ENCODE measurements at places on chromosomes 11 and 22.

- DNase-seq: no peak
Observed at GRCh38 chr22:42066126-42066761, 4.4 kb downstream of the NAGA start.

DNA sequence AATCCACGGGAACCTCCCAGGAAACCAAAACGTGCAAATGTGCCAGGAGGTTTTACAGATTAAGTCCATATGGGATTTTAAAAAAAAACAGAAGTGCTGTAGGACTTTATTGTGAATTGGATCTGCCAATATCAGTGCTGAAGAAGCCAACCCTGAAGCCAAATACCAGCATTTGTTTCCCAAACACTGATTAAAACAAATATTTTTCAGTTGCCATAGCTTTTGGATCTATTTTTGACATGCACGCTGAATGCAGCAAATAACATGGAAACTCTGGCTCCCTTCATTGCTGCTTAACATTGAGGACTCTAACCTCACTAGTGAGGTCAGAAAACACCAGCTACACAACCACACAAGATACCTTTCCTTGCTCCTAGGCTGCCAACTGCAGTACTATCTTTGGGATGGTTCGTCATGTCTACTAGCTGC is 28.4 kb upstream of the SIK2 start:
- DNase-seq: no peak

GRCh38 chr11:44014968-44015623 is 32.7 kb upstream of the ACCSL start:
- no peak for DNase-seq

DNA sequence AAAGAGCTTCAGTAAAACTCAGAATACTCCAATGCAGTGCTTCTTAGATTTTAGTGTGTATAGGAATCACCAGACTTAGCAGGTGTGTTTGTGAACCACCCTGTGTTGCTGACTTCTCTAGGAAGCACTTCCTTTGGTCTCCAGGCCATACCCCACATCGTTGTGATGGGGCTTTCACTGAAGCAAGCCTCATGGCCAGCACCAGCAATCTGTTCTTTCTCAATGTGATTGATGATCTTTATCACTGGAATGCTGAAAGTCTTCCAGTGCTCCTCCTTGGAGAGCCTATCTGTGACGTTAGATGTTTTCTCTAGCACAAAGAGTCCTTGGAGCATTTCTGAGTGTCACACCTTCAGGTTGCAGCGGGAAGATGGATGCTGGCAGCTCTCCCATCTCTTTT is 280.5 kb downstream of the DDX10 start:
- DNase-seq: no peak

Measured in CD4-positive, alpha-beta T cell treated with Interleukin-6 for 4 hours (primary cell).